ENCODE measurements at places on chromosomes 12 and 14.

GRCh38 chr12:21026302-21026701 is 104.7 kb upstream of the SLCO1B1 start:
- no peak for DNase-seq

- no peak for DNase-seq
Observed at GRCh38 chr12:64087761-64088160, 134.3 kb downstream of the KICS2 start.

- no peak for DNase-seq
Observed at GRCh38 chr14:102699416-102700110, 77.7 kb upstream of the TRAF3 start.

GRCh38 chr12:6279631-6280030 is 30.9 kb upstream of the PLEKHG6 start:
- DNase-seq, result no peak

- DNase-seq, result no peak
Observed at GRCh38 chr14:81981307-81981675, 447.6 kb upstream of the SEL1L start.

DNA sequence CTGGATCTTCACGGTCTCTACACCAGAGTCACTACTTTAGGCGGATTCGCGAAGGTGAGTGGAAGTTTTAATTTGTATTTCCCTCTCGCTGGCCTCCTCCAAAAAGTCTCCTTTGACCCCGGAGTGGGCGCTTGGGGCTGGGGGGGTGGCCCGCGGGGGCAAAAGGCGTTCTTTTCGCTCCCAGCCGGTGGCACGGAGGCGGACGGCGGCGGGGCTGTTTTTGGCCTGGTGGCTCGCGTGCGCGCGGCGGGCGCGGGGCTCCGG is 510 bp downstream of the ARID2 start:
- no peak for DNase-seq

- no peak for DNase-seq
Observed at GRCh38 chr14:75607842-75608640, 29.6 kb downstream of the FLVCR2 start.

DNA sequence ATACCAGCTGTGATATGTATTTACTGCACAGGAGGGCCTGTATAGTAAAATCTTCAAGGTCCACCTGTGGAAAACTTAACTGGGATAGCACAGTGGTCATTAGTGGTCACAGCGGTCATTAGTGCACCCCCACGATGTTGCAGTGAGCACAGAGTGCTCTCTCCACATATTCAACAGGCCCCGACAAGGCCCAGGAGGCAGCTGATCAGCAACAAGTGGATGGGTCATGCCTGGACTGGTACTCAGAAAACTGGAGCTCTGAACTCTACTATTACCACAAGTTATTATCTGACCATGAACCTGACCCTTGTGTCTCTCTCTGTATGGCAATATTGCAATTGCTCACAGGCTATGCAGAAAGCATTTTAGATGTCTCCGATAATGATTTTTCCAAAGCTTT is 129.5 kb downstream of the SLC35F4 start:
- DNase-seq, result no peak

DNA sequence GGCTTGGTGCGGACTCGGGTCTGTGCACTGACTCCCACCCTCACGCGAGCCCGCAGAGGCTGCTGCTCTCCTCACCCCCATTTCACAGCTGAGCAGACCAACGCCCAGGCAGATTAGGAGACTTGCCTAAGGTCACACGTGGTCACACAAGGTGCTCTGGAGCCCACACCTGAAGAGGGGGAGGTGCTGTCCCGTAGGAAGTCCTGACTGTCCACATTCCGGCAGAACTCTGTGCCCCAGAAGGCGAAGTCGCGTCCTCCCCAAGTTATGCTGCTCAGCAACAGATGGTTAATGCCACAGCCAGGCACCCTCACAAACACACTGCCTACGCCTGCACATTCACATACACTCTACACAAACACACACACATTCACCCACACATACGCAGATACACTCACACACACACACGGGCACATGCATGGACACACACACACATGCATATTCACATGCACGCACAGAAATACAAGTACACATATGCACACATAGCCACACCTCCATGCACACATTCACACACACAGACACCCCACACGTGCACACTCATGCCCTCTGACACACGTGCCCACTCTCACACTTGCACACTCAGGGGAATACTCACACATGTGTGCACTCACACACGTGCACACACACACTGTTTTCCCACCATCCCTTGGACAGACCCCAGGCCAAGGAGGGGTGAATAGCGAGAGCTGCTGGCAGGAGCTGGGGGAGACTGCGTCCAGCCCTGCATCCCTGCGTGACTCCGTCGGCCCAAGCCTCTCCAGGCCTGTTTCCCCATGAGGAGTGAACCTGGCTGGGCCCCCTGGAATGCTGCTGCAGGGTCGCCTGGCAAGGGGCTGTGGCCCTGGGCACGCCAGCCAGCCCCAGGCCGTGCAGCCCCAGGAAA is 4.1 kb downstream of the C14orf180 start:
- no peak for DNase-seq

DNA sequence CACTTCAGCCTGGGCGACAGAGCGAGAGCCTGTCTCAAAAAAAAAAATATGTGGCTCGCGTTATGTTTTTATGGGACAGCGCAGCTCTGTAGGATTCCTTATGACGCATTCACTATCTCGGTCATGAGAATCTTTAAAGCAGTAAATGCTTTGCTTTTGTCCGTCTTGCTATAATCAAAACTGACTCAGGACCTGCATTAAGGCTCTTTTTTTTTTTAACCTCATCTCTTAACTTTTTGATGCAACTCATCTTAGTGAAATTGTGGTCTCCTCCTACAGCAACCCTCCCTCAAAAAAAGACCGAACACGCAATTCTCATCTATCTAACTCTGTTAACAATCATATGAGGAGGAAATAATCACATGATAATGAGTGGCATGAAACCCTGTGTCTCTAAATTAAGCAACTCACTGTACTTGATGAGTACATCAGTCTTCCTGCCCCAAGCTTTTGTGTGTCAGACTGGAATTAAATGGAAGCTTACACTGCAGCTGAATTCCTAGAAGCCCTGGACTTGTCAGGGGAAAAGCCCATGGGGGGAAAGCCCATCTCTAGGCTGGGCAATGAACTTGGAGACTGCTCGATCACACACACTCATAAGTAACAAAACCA is 4.3 kb downstream of the P2RX4 start:
- DNase-seq, result no peak

DNA sequence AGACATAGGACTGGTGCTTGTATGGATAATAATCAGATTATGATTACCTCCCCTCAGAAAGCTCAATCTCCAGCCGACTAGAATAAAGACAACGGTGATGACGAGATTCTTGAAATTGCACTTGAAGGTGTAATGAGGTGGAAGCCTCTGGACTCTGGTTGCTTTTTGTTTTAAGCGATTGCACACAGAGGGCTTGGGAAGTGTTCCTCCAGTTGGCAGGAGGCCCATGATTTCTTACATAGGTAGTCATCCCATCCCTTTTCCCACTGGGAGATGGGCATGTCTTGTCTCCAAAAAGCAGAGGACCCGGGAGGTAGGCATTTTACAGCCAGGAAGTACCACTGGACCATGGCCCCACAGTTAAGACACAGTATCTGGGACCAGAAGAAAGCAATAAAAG is 165.7 kb upstream of the FKBP4 start:
- DNase-seq, result no peak

DNA sequence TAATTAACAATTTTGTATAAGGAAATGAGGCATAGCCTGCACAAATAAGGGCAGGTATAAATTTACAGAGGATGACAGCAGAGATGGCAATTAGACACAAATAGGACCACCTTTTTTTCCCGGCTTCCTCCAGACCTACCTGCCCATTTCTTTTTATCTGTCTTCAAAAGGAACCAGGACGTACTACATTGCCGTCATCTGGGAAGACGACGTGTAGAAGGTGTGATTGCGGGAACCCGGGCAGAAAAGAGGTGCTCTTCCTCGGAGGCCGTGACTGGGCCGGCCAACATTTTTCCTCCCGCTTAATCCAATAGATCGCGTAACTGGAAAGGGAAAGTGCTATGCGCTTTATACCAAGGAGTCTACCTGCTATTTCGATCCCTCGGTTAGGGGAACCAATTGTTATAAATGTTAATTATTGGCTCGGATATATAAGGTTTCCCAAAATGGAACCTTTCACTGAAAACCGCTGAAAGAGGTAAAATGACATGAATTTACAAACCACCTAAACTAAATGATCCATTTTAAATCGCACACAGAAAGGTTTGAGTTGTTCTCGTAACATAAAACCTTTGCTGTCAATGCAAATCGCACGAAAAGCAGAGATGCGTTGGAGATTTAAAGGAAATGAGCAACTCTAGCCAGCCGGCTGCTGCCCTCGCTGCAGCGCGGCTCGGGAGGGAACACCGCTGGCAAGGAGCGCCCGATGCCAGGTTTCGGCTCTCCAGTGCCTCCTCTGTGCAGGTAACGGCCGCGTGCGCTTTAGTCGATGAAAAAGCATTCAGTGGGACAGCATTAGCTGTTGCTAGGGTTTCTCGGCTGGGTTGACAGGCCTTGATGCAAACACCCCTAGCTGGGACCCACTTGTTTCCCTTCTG is 2.8 kb upstream of the SIX1 start:
- no peak for DNase-seq

All from CD8-positive, alpha-beta T cell (primary cell).